Activated CD8-positive, alpha-beta T cell treated with anti-CD3 and anti-CD28 coated beads, Interleukin-2, amount 10 ng/mL, durations not matched to agents 7 days and 5 days (primary cell): ENCODE measurements at places on chromosomes 11 and 22.

DNA sequence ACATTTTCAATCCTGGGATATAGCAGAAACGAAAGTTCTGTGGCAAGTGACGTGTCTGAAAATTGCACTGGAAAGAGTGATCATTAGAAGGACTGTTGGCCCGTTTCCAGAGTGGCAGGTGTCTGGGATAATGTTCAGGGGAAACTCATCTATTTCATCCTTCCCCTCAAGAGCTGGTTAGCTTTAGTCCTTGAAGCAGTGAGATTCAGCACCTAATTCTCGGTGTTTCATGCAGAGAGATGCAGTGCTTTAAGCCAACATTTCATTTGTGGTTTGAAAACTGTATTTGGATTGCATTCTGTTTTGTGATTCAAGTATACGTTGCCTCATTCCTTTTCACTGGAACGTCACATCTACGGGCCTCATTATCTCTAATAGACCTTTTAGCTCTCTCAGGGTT lies 205.0 kb upstream of the RAG2 start:
- no peak for DNase-seq

DNA sequence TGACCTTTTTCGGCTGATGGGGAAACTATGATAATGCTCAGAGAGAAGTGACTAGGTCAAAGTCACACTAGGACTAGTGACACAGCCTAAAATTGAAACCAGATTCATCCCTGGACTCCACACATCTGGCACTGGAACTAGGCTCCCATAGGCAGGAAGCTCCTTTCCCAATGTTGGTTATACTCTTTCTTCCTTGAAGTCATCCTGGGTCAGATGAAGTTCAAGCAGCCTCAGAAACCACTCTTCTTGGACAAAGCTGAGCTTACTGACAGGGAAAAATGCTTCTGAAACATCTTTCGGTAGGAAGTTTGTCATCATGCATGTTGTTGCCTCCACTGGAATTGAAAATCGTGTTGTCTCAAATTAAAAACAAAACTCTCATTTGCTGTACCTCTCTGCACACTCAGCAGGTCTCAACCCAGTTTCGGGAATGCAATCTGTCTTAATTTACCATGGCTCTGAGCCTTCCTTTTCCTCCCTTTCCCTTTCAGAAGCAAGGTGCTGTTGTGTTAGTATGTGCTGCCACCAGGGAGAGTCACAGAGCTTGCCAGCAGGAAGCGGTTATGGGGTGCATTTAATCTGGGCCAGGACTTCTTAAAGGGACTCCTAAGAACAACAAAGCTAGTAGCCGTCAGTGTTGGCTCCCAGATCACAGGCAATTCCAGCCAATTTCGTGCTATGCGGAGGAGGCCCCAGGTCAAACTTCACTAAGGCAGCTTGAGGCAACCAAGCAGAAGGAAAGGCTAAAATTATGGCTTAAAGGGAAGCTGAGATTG lies 384.8 kb downstream of the TENM4 start:
- no peak for DNase-seq

DNA sequence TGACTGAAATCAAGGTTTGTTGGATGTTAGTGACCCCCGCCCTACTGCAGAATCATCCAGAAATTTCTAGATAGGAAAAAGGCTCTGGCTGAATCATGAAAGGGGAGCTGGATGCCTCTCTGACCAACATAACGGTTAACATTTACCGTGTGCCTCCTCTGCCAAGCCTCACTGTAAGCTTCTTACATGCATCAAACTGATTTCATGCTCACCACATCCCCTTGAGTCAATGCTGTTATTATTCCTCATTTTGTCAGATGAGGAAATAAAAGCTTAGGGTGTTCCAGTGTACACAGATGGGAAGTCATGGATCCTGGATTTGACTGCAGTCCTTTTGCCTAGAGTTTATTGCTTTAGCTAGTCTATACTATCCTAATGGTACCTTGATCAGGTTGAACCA lies 5.9 kb upstream of the HMOX1 start:
- DNase-seq, result no peak

DNA sequence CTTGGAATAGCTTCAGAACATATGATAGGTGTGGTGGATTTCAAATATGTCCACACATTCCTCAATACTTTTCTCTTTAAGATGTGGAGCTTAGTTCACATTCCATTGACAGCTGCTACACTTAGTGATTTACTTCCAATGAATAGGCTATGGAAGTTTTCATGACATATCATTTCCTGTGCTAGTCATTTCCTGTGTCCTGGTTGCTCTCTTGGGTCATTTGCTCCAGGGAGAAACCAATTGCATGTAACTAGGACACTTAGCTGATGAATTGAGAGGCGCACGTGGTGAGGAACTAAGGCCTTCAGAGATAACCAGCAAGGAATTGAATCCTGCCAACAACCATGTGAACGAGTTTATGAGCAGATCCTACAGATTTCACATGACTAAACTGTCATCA lies 120.9 kb downstream of the SLC17A6 start:
- no peak for DNase-seq

DNA sequence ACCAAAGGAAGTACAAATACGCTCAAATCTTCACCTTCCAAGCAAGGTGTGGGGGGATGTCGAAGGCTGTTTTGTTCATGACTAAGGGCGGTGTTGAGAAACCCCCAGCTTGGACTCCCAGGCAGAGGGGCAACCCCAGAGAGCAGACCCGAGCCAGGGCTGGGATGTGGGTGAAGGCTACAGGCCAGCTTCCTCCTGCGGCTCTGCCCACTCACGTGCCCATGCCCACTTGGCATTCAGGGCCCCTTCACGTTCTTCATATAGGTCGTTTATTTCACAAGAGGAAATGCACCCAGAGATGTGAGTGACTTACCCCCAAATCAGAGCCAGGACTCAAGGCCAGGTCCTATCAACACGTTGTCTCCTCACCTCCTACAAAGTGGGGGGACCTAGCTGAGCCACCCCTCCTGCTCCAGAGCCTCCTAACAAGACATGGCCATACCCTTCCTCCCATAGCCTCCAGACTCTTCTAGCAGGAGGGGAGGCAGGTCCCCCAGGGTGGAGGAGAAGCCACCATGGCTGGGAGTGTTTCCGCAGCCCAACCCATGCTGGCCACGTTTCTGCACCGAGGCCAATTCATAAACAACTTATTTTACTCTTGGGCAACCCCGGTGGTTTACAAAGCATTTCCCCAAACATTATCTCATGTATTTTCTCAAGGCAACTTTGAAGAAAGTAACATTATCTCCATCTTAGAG lies 22.0 kb downstream of the TMEM184B start:
- DNase-seq, result no peak

- DNase-seq, result no peak
These were observed 18.1 kb upstream of the LINC01488 start for GRCh38 chr11:69463181-69463994.

GRCh38 chr11:10818594-10818993 lies 9.9 kb upstream of the EIF4G2 start:
- DNase-seq, result no peak

- DNase-seq, result no peak
These were observed 112.0 kb upstream of the TBCEL start for GRCh38 chr11:120911943-120912342.

DNA sequence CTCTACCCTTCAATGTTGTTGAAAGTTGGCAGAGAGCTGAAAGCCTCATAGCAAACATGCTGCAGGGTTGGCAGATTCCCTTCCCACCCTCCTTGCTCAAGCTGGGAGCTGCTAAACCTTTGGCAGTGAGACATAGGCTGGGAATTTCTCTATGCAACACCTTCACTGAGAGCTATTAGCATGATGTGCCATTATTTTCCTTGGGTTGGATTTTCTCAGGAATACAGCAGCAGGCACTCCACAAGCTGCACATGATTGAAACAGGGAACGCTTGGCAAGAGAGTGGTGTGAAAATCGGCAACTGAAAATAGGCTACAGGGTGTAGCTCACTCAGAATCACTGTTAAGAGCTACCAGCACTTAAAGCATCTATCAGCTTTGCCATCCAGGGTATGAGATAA lies 9.6 kb upstream of the ALKBH3 start:
- no peak for DNase-seq

GRCh38 chr11:11446967-11447366 lies 93.9 kb upstream of the CSNK2A3 start:
- no peak for DNase-seq

GRCh38 chr11:110337570-110338193 lies 41.3 kb upstream of the RDX start:
- peak; percentile 32 for DNase-seq

DNA sequence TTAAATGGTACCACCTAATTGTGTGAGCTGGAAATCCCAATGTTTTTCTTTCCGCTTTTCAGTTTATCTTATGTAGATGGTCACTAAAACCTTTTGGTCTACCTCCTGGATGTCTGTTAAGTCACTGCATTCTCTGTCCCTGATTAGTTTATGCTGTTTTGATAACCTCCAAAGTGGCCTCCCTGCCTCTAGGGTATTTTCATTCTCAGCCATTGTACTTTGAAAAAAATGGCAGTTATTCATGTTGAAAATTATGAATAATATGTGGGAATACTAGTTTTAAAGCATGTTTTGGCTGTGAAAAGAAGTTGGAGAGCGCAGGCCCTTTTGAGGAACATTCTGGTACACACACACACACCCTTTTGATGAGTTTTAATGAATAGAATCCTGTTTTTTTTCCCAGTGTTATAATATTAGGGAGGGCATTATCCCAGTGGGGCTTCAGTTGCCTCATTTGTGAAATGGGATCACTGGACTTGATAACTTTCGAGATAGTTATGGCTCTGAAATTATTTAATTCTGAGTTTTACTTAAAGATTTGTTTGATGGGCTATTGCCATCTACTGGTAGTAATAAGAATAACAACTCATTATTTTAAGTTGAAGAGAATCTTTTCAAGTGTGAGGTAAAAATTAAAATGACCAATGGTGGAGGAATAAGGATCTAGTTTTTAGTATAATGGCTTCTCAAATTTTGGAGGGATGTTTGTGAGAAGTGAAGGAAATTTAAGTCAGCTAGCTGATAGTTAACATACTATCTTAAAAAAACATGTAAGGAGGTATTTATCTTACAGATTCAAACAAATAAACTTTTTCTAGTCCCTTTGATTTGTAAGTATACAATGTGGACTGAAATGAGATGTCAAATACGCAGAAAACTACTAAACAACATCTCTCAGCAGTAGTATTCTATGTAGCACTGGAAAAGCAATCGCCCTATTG lies 3.9 kb downstream of the FDX1 start:
- no peak for DNase-seq

GRCh38 chr11:63557570-63557969 lies 5.6 kb downstream of the PLAAT2 start:
- no peak for DNase-seq

DNA sequence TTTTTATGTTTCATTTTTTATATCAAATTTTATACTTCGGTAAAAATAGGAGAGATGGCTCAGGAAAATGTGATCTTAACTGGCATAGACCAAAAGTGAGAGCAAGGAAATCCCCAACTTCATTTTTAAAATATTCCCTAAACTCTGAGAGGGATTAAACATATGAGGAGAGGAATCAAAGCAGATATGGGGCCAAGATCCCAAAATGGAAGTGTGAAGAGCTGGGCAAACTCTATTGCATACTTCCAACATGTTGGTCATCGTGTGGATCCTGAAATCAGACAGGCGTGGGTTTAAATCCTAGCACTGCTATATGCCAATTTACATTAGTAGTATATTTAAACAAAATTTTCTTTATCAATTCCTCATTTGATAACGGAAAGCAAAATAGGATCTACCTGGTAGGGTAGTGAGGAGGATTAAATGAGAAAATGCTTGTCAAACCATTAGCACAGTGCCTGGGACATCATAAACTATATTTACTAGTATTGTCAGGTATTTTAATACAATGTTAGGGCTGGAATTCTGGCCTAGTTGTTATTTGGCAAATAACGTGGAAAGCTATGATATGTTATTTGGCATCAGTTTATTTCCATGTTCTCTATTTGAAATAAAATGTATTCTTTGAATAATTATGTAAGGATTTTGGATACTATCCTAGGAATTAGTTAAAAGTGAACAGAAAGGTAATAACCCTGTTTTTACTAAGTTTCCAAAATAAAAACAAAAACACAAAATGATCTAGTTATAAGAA lies 392.8 kb upstream of the CCDC90B start:
- DNase-seq, result no peak

GRCh38 chr11:26741036-26741435 lies 19.2 kb upstream of the SLC5A12 start:
- DNase-seq, result no peak

DNA sequence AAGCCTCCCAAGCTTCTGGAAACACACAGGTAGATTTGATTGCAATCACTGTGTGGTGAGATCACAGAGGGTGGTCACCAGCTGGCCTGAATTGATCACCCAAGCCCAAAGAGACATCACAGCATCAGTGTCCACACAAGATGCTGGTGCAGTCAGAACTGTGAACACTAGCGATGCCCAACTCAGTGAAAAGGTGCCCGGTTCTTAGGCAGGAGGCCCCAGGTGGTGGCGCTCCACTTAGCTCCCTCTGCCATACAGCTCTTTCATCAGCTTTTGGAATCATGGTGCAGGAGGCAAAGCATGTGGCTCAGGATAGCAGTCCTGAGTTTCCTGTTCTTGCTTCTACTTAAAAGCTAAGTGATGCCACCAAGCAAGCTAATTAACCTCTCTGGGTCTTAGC lies 11.1 kb downstream of the DGCR2 start:
- DNase-seq, result no peak

GRCh38 chr11:64918017-64918416 lies 1.0 kb upstream of the ATG2A start:
- peak; percentile 40 for DNase-seq

- DNase-seq, result no peak
These were observed 69.8 kb downstream of the RELT start for GRCh38 chr11:73445980-73446379.

GRCh38 chr22:37343863-37344734 lies 61.8 kb downstream of the CYTH4 start:
- no peak for DNase-seq

DNA sequence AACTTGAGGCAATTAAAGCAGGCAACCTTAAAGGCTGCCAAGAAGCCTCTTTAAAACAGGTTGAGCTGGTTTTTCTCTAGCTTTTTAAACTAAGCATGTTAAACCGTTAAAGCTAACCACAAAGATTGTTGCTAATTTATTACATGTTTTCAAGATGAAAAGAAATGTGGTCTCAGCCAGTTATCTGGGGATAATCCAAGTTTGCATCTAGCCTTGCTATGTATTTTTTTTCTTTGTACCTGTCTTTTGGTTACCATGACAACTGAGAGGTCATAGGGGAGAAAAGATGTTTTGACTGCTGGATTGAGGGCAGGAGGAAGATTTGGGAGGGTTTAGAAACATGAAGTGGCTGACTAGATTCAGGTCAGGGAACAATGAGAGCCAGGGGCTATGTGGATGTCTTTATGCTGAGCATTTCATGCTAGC lies 19.2 kb upstream of the PGM2L1 start:
- no peak for DNase-seq
